ENCODE measurements at places on chromosomes 13 and 19.
A peak's percentile ranks its signal among the peaks of the same experiment; 100 is the strongest.

DNA sequence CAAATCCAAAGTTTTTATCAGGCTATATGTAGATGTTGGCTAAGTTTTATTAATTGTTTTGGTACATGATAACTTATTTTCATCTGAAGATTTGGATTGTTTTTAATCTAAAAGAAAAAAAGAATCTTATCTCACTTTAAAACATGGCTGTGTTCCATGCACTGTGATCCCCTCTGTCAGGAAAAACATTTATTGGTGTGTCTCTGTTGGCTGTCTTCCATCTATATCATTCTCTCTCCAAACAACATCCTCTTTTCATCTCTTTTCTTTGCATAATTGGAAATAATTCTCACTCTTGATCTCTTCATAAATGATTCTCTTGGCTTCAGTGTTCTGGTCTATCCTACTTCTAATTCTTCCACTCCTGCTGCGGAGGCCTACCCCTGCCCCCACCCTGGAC lies 4.2 kb downstream of the NALCN start:
- DNase-seq, result no peak

- no peak for DNase-seq
These were observed 24.1 kb downstream of the MICU2 start for GRCh38 chr13:21579754-21580316.

DNA sequence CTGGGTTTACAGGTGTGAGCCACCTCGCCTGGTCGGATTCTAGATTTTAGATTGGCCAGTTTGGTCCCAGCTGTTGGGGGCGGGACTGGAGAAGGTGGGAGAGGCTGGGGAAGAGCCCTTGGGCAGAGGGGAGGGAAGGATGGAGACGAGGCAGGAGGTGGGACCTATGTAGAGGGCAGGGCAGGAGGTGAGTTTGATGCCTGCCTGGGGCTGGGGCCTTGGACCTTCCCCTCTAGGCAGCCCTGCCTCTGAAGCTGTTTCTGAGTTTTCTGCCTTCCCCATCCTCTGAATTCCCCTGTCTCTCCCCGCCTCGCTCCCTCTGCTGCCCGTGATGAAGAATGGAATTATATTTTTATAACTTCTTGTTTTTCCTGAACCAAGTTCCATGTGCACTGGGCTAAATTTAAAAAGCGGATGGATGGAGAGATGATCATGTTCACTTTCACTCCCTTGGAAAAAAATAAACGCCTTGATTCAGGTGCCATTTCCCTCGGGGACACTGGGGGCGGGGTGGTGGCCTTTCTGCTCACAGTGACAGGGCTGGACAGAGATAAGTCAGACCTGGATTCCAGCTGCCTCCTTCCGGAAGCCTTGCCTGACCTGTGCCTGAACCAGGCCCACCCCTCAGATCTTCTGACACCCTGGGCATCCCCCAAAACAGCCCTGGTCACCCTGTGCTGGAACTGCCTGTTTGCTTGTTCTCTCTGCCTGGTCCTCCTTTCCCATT lies 16.5 kb upstream of the TNFAIP8L1 start:
- no peak for DNase-seq

DNA sequence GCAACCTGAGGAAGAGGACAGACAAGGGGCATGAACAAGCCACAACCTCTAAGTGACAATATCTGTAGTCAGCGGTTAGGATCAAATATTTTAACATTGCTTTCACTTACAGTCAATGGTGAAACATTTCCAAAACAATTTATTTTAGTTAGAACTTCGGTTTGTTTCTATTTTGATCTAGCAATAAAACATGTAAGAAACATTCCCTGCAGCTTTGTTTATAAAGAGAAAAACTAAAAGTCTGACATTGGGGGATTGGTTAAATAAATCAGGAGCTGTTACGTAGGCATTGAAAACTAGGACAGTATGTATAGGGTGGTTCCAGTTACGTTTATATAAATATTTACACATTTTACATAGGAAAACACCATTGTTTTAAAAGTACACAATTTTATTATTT lies 3.4 kb downstream of the URI1 start:
- DNase-seq, result no peak

DNA sequence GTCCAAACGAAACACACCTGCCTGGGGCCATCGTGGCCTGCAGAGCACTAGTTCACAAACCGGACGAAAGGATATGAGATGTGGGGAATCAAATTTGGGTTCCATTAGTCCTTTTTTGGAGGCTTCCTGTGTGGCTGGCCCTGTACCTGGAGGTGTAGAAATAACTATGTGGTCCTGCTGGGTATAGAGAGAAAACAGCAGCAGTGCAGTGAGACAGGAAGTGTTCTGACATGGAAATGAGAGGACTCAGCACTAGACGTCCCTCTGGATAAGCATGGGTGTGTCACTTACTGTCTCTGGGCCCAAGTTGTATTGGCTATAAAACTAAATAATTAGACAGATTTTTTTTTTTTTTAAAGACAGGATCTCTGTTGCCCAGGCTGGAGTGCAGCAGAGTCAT lies 12.3 kb downstream of the KDELR1 start:
- DNase-seq, result no peak

DNA sequence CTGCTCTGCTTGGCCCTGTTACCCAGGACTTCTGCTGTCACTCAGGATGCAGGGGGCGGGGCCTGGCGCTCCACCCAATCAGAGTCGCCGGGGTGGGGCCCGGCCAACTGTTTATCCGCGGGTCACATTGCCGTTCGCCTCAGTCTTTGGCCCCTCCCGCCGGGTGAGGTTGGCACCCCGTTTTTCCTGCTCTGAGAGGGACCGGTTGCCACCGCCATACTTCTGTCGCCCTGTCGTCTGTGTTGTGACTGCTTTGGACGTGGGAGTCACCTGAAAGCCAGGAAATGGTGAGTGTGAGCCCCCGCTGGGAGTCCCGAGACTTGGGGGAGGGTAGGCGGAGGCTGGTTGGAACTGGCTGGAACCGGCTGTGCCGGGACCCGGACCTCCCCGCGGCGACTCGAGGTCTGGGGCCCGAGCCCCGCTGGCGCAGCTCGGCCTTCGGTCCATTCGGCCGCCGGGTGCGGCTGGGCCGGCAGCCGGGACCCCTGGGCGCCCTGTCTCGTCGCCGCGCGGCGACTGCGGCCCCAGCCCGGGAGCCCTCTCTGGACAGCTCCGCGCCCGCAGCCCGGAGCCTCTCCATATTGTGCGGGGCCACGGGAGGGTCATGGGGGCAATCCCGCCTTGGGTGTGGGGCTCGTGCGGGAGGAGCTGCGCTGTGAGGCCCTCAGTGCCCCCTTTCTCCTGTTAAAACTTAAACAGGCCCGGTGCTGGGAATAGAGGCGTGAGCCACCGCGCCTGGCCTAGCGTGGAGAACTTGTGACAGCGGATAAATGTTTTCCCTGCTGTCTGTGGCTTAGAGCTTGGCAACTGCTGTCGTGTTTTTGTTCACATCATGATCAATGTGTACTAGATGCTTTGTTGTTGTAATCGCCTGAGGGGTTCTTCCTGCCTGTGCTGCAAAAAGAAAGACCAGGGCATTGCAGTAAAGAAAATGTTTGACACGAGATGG lies at the start of gene ZNF844:
Gene ZNF844, plus strand, starts transcription at position 142 of the 949 bp plus-strand sequence. Its CDS starts 143 bp downstream, at position 285.
- DNase-seq, result peak; percentile 90

DNA sequence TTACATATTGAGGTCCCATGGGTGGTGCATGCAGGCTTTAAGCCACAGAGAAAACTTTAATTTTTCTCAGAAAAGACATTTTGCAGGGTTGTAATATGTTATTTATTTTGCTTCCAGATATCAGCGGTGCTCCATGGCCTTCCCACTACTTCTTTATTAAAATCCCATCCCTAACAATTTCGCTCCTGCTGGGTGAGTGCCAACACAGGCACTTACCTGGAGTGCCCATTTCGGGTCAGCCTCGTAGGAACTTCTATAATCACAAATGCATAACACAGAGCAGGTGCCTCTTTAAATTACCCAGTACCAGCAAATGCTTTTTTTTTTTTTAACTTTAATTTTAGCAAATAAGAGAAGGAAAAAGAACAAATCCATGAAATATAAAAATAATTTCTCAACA lies 86.4 kb downstream of the EFNB2 start:
- DNase-seq, result no peak

Data from anterior cingulate cortex (tissue), 58 donors.